ENCODE measurements at places on chromosomes 16 and 17.

DNA sequence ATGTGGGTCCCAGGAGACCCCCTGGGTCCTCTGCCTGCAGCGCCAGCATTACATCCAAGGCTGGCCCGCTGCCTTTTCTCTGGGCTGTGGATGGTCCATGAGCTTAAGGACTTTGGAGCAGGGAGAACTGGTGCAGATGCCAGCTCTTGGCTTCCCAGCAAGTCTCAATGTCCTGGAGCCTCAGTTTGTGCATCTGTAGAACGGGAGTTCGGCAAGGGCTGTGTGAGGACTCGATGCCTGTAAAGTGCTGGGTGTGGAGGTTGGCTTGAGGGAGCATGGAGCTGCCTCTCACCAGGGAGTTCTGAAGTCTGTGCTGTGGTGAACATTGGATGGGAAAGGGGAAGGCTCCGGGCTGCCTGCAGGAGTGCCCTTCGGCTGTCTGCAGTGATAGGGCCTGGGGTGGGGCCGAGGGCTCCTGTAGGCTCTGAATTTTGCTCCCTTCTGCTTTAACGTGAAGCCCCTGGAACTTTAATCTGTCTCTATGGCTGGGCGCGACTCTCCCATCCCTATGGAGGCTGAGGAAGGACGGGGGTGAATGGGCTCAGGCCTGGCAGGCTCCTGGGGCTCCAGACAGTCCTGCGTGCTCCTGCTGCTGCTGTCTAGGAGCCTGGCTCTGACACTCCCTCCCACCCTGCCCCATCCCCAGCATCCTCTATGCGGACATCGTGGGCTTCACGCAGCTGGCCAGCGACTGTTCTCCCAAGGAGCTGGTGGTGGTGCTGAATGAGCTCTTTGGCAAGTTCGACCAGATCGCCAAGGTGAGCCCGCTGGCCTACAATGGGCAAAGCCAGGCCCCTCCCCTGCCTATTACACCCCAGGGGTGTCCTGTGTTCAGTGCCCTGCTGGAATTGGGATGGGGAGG lies 27.9 kb downstream of the ADCY7 start:
- no peak for DNase-seq

GRCh38 chr17:60095830-60096229 lies 17.1 kb upstream of the HEATR6 start:
- DNase-seq, result no peak

DNA sequence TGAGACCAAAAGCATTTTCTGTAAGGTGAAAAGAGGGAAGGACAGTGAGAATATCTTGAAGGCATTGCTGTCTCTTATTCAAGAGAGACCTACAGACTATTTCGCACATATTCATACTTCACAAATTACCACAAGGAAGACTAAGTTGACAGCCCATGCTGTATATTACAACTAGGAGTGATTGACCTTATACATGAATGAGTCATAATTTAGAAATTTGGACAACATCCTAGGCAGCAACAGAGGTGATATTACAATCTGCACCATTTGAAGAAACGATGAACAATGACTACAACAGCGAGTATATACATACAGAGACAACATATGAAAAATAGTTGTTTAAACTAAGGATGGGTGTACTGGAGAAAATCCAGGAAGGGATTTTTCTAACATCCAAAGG lies 971.7 kb downstream of the CDH11 start:
- no peak for DNase-seq

DNA sequence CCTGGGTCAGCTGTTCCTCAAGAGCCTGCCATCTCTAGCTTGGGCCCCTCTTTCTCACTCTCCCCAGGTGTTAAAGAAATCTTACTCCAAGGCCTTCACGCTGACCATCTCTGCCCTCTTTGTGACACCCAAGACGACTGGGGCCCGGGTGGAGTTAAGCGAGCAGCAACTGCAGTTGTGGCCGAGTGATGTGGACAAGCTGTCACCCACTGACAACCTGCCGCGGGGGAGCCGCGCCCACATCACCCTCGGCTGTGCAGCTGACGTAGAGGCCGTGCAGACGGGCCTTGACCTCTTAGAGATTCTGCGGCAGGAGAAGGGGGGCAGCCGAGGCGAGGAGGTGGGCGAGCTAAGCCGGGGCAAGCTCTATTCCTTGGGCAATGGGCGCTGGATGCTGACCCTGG lies 6.8 kb downstream of the CNP start:
- DNase-seq, result no peak
